ENCODE measurements at places on chromosomes 7 and 10.

DNA sequence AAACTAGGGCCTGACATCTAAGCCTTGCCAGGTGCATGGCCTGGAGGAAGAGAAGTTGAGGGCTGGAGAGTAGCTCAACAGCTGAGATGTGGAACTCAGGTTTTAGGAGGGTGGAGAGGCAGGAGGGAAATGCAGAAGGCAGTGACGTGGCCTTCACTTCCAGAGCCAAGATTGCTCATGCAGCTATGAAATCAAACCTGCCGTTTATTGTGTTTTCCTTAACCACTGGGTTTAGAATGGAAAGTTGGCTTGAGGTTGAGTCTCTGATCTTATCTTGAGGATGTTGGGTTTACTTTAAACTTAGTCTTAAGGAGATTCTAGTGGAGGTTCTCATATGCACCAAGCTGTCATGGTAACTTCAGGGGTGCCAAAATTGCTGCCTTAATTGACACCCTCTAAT is 178.6 kb downstream of the SORCS3 start:
- no peak for DNase-seq

- DNase-seq = no peak
These were observed 727.8 kb downstream of the GRID1 start for GRCh38 chr10:85638797-85639196.

DNA sequence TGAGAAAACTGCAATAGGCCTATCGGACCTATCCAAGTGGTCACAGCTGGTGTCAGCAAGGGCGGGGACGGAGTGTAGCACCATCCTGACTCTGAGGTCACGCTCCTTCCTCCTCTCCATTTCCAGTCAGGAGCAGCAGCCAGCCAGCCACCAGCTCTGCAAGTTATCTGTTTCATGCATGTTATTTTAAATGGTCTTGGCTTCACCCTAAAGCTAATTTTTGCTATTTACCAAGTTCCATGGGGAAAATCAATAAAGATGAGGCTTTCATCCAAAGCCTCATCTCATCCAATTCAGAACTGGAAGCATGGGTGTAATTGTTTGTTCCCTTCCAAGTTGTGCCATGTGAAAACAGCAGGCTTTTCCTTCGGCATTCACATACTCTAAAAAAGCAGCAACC is 49.3 kb downstream of the ICA1 start:
- DNase-seq = no peak

- no peak for DNase-seq
These were observed 15.1 kb downstream of the CACNB2 start for GRCh38 chr10:18155321-18155720.

GRCh38 chr10:1475098-1475591 is 262.2 kb downstream of the ADARB2 start:
- no peak for DNase-seq

DNA sequence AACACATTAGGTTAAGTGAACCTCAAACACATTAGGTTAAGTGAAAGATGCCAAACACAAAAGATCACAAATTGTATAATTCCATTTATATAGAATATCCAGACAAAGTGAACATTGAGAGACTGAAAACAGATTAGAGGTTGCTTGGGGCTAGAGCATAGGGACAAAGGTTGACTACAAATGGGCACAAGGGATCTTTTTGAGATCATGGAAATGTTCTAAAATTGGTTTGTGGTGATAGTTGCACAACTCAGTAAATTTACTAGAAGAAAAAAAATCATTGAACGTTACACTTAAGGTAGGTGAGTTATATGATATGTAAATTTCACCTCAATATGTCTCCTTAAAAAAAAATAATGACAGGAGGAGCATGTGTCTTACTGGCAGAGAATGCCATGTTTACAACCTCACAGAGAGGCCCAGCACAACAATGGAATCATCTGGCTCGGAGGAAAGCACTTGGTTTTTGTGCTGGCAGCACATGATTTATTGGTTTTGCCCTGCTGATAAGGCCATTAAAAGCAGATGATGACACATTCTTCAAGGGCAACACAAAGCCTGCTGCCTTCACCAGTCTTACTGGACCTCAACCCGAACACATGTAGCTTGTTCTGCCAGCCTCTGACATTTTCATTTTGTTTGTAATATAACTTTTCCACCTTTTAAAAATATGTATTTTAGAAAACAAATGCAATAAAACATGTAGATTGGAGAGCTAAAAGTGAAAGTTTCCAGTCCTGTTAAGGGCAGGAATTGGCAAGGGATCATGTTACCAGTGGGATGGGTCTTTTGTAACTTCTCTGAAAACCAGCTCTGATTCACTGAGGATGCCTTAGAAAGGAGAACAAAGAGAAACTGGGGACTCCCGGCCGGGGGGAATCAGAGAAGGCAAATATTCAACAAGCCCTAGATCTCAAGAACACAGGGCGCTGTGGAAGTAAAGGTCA is 11.9 kb upstream of the LMOD2 start:
- no peak for DNase-seq

- no peak for DNase-seq
These were observed 50.1 kb downstream of the CYP26A1 start for GRCh38 chr10:93123766-93124165.

DNA sequence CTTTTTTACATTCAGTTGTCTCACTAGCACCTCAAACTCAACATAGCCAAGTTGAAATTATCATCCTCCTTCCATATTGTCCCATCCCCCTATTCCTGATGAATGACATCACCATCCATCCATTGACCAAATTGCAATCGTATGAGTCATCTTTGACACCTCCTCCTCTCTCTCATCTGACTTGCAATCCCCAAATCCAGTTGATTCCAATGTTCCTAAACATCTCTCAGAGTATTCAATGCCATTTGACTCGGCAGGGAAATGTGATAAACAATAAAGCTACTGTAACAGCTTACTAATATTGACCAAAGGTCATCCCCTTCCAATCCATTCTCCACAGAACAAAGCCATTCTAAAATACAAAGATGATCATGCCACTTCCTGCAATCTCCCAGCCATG is 1047.8 kb downstream of the NRG3 start:
- DNase-seq = no peak

GRCh38 chr7:116357781-116358670 is 141.5 kb upstream of the CAV2 start:
- no peak for DNase-seq

DNA sequence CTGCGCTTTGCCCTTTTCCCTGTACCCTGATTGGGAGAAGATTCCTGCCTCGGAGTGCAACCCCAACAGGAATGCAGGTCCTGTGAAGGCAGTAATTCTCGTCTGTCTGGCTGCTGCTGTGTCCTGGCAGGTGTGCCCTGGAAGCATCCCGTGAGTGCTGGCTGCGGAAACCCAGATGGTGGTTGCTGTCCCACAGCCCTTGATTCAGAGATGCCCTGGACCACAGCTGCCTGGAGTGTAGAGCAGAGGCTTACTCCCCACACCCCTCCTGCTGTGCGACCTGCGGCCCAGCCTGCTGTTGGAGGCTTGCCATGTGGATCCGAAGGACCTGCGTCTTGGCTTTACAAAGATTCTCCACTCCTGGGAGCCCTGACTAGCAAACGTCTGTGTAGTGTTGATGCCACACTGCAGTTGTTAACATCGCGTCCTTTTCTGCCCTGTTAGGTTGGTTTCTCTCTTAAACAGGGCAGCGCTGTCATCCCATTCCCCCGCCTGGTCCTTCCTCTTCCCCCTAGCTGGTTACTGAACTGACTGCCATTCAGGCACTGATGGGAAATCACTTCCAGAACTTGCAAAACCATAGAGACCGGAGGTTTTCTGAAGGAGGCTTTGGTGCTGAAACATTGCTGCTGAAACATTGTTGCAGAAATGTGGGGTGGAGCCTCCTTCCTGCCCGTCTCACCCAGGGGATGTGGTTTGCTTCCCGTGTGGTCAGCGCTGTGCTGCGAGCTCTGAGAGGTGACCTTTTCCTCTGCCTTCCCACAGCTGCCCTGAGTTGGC is 53.3 kb downstream of the DNAJB6 start:
- DNase-seq = peak; percentile 13

- DNase-seq = no peak
These were observed 102.5 kb downstream of the COBL start for GRCh38 chr7:51214098-51214497.

- DNase-seq = no peak
These were observed 75.9 kb downstream of the OAT start for GRCh38 chr10:124342821-124343170.

GRCh38 chr10:5895365-5895764 is 5.3 kb downstream of the FBH1 start:
- no peak for DNase-seq

DNA sequence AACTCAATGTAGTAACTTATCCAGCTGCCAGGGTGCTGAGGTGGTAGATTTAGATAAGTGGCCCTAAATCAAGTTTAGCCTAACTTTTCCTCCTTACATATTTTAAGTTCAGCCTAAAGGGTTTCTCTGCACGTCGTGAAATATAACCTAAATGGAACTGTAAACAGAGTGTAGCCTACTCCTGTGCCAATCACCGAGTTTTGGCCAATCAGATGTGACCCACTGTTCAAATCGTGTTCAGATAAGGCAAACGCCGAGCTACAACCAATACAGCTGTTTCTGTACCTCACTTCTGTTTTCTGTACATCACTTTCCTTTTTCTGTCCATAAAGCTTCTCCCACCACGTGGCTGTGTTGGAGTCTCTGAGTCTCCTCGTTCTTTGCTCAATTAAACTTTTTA is 904.2 kb upstream of the POT1 start:
- DNase-seq = no peak

DNA sequence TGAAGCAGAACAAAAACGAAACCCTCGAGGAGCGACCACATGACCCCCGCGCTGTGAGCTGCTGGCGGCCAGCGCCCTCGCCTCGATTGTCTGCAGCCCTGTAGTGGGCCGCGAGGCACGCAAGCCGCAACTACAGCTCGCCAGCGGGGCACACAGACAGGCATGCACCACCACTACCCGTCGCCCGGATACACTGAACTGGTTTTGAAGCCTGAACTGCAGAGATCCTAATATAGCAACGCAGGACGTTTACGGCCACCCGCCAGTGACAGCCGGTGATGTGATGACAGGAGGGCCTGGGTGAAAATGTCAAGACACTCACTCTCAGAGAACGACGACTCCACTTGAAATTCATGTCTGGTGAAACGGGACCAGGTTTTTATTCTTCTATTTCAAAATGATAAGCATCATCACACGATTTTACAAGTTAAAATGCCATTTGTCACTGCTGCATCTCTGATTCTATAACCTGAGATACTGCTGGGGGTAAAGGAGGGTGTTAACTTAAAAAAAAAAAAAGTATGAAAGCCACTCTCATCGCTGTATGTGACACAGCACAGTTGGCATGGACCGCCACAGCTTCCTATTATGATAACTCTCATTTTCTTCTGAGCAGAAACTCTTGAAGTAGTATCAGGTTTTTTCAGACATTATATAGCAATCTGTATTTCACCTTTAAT is 120.3 kb upstream of the DIP2C start:
- DNase-seq = no peak

DNA sequence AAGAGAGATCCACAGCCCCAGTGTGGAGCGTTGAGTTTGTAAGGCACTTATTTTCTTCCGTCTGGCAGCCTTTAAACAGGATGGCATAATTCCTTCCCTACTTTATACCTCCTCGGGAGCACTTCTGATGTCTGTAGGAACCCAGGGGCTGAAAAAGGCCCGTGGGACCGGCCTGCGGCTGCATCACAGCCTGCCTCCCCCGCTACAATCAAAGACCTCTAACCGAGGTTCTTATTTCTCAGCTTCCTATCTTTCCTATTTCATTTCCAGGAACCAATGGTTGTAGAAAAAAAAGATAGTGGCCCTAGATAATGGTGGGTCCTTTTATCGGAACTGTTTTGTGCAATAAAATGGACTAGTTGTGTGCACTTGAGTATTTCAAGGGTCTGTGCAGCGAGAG is 4.1 kb upstream of the CTBP2 start:
- no peak for DNase-seq

- no peak for DNase-seq
These were observed 48.3 kb upstream of the TMEM236 start for GRCh38 chr10:17703706-17704105.

DNA sequence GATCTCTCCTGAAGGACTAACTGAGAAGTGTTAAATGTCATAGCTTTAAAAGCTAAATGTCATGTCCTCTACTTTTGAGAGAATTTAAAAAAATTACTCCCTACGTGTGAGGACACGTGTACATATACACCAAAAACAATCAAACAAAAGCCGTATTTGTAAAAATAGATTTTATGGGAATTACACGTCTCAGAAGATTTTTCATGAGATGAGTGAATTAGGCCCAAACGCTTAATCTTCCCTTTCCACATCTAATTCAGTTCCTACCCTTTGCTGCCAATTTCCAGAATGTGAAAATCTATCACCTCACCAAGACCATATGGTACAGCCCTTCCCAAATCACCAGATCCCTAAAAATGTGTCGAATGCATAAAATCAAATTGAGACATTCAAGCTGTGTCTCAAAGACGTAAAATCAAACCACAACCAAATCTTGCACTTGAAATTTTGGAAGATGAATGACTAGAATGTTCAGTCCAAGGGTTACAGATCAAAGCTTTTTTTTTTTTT is 1.0 kb upstream of the CTTNBP2 start:
- DNase-seq = no peak

GRCh38 chr10:96118604-96119450 is 11.3 kb upstream of the ZNF518A start:
- no peak for DNase-seq

DNA sequence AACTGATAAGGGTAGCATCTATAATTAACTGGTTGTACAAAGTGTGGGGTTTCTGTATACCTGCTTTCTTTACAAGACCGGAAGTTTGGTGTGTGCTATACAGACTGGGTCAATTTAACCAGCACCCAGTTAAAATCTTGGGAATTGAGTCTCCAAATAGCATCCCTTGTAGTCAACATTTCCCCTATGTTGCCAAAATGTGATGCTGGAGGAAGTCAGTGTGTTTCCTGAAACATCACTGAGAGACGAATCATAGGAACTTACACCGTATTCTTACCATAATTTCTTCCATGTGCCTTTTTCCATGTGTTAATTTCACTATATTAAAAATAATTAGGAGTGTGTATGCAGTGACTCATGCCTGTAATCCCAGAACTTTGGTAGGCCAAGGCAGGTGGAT is 1.7 kb downstream of the AKR1C4 start:
- no peak for DNase-seq

- DNase-seq = no peak
These were observed 40.5 kb upstream of the ADO start for GRCh38 chr10:62764011-62764410.

- no peak for DNase-seq
These were observed 736.6 kb downstream of the AUTS2 start for GRCh38 chr7:70334871-70335270.

- no peak for DNase-seq
These were observed 9.6 kb downstream of the PRF1 start for GRCh38 chr10:70592746-70593512.

DNA sequence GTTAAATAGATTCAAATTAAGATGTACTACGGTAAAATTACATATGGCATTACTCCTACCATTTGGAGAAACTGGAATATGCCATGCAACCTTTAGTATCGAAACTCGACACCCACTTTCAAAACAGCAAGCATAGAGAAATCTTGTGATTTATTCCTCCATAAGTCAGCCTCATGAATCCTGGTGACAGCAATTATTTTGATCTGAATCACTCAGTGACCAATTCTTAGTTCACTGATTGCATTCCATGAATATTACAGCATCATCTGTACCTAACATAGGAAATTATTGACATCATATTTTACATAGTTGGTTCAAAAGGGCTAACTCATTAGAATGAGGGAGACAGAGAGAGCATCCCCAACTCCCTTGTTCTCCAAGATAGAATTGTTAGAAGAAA is 89.6 kb downstream of the CACNB2 start:
- DNase-seq = no peak
